Osteocyte (in vitro differentiated cells): ENCODE measurements at places on chromosomes 5 and 9. TPM values are rescaled to one million over a fixed set of nuclear protein-coding genes. Genes with fewer than 3 reads are reported as not detected.

Gene STK10
- total RNA-seq: 66.2 and 86.0 TPM in 2 replicates

Gene MARCOL
- not detected in 2 replicates for total RNA-seq

Gene ETF1
- 84.2 and 88.3 TPM in 2 replicates for total RNA-seq

Gene TAF11L10
- not detected in 2 replicates for total RNA-seq

Gene FBP1
- not detected in 2 replicates for total RNA-seq

Gene COL23A1
- not detected in 2 replicates for total RNA-seq

Gene SPRY4
- total RNA-seq: 12.0 and 15.6 TPM in 2 replicates

Gene GFI1B
- not detected in 2 replicates for total RNA-seq

Gene RAD50
- 24.7 and 27.5 TPM in 2 replicates for total RNA-seq

Gene CMYA5
- 0.16 and 0.39 TPM in 2 replicates for total RNA-seq

Gene CDKN2A
- total RNA-seq: 14.3 and 16.0 TPM in 2 replicates

Gene LCN6
- total RNA-seq: not detected in 2 replicates

Gene SLCO4C1
- total RNA-seq: 0.10 and 0.11 TPM in 2 replicates

Gene SPINK7
- total RNA-seq: not detected in 2 replicates

Gene FGF18
- 5.9 and 6.0 TPM in 2 replicates for total RNA-seq

Gene SCAI
- total RNA-seq: 7.8 and 8.6 TPM in 2 replicates

Gene ARHGEF28
- total RNA-seq: 44.9 and 45.3 TPM in 2 replicates

Gene GNG10
- total RNA-seq: 33.2 and 36.4 TPM in 2 replicates

Gene CDC26
- 26.3 and 28.2 TPM in 2 replicates for total RNA-seq

Gene RAB3C
- not detected in 2 replicates for total RNA-seq

Gene JAKMIP2
- 1.8 and 2.0 TPM in 2 replicates for total RNA-seq

Gene ELOVL7
- total RNA-seq: 0.46 and 0.47 TPM in 2 replicates

Gene GRXCR2
- not detected in 2 replicates for total RNA-seq

Gene FGD3
- total RNA-seq: not detected in 2 replicates

Gene DBN1
- total RNA-seq: 248 and 249 TPM in 2 replicates

Gene MRNIP
- 25.8 and 27.6 TPM in 2 replicates for total RNA-seq

Gene PLPPR1
- total RNA-seq: not detected in 2 replicates

Gene ARSI
- total RNA-seq: 0.51 and 0.81 TPM in 2 replicates

Gene ANGPTL2
- 34.8 and 40.0 TPM in 2 replicates for total RNA-seq

Gene SARDH
- total RNA-seq: 0.21 and 0.56 TPM in 2 replicates

Gene GRIN1
- total RNA-seq: not detected in 2 replicates

Gene NEUROG1
- total RNA-seq: not detected in 2 replicates

Gene PTGES
- total RNA-seq: 0.83 and 0.94 TPM in 2 replicates

Gene RBM22
- total RNA-seq: 41.6 and 43.6 TPM in 2 replicates

Gene PCDHA9
- total RNA-seq: 1.7 and 1.8 TPM in 2 replicates
